ENCODE measurements at places on chromosomes 5 and 9.

DNA sequence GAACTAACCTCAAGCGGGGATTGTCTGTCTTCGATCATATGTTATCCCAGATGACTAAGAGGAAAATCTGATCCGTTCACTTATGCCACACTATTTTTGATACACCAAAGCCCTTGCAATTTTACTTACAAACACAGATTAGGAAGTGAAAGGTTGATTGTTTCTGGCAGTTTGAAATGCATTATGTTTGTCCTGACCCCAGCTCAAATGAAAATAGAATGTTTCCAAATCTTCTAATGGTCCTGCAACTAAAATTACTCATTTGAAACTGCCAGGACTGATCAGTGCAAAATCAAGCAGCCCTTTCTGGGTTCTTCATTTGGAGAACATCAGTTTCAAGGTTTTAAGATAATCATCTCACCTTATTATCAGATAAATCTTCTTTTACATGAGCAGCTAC is 696.7 kb upstream of the WWC1 start:
- no peak for DNase-seq

GRCh38 chr5:16856531-16856930 is 79.6 kb downstream of the MYO10 start:
- DNase-seq, result no peak

GRCh38 chr9:37892063-37892462 is 11.9 kb downstream of the SLC25A51 start:
- DNase-seq, result no peak

- DNase-seq, result peak; percentile 4
Observed at GRCh38 chr5:78050888-78051287, 243.6 kb downstream of the AP3B1 start.

GRCh38 chr9:842635-843426 is 1.3 kb downstream of the DMRT1 start:
- DNase-seq, result no peak

DNA sequence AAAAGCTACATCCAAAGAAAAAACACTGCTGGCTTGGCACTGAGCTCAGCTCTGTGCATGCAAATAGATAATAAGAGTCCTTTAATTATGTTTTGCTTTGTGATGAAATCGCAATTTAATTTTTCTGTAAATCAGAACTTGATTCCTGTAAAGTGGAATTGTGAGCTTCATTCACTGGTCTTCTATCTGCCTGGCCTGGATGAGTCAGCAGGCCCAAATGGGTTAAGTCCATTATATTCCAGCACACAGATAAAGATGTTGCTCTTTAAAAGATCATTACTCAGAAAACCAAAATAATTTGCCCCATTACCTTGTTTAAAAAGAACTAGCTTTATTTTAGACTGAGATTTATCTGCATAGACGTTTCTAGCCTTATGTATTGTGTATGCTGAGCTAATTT is 90.4 kb downstream of the CARTPT start:
- no peak for DNase-seq

- peak; percentile 56 for DNase-seq
Observed at GRCh38 chr9:7320139-7320538, 479.4 kb downstream of the DMAC1 start.

DNA sequence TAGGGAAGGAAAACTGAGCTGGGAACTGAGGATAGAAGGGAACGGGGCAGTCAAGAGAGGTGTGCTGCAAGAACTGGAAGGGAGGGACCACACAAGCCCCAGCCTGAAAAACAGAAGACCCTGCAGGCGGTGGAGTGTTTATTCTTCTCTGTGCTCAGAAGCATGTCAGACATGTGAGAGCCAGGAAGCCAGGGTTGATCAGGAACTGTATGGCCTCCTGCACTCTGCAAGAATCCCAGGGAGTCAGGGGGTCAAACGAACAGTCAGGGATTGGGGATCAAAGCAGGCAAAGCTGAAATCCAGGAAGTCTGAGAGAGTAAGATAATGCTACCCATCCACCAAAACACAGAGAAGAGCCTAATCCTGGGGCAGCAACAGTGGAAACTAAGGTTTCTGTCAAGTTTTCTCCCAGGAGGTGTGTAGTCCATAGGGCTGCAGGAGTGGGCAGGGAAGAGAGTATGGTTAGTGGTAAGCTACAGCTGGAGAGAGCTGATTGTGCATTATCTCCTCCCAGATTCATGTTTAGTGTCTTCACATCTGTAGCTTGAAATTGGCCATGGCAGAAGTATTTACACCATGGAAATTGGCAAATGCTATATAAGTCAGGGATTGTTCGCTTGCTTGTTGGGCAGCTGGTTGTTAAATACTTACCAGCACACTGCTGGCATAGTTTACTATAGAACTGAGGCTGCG is 115.4 kb upstream of the SLC44A1 start:
- no peak for DNase-seq

DNA sequence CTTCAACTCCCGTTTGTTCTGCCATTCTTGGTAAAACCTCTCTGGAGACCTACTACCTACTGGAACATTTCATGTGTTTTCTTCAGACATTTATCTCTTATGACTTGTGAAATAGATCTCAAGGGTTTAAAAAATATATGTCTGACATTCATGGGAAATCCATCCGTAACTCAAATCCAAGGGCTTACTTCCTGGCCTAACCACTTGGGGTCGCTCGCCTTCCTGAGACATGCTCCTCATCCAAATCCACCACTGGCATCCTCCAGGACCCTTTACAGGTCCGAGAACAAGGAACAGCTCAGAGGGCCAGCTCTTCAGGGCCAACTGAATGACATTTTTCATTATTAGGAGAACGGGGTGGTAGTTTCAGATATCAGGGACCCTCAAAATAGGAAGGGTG is 235.1 kb upstream of the TUT7 start:
- no peak for DNase-seq

GRCh38 chr5:10502130-10502529 is 60.5 kb downstream of the ROPN1L start:
- DNase-seq, result no peak

- DNase-seq, result no peak
Observed at GRCh38 chr9:105390871-105391270, 57.0 kb upstream of the FSD1L start.

GRCh38 chr9:69771775-69772418 is 12.1 kb upstream of the PTAR1 start:
- DNase-seq, result no peak

- no peak for DNase-seq
Observed at GRCh38 chr5:35383041-35383440, 152.8 kb upstream of the PRLR start.

GRCh38 chr9:134815435-134816214 is 65.0 kb upstream of the FCN2 start:
- no peak for DNase-seq

DNA sequence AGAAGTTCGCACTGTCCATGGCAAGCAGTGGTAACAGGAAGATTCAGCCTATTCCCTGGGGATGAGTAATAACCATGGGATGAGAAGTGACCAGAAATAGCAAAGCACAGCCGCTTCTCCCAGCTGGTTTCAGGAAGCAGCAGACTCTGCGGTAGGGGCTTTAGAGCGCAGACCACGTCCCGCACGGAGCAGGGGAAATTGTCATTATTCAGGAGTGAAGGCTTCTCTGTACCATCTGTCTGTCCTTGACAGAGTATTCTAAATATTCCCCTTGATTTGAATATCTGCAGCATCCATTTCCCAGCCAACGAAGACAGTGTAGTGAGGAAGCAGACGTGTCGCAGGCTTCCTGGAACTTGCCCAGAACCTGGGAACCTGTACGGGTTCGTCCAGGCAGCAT is 159.6 kb downstream of the NXNL2 start:
- DNase-seq, result peak; percentile 31

DNA sequence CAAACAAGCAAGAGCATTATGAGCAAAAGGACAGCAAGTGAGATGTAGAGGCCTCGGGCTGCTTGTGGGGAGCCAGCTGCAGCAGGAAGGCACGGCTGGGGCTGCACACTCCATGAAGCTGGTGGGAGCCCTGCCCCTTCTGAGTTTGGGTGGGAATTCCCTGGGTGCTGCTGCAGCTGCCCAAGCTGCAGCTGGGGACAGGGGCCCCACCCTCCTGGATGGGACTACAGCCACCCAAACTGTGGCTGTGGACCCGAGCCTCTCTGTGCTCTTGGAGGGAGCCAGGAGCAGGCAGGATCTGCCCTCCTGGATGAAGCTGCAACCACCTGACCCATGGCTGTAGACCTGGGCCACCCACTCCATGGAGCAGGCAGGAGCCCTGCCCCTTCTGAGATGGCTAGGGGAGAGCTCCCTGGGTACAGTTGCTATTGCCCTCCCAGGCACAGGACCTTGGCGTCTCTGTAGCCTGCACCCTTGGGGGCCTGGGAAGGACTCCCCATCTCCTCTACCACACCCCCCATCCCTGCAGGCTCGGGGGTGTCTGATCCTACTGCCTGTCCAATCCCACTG is 159.1 kb downstream of the ERCC6L2 start:
- no peak for DNase-seq

GRCh38 chr5:32020271-32020670 is 153.8 kb downstream of the GOLPH3 start:
- DNase-seq, result no peak

DNA sequence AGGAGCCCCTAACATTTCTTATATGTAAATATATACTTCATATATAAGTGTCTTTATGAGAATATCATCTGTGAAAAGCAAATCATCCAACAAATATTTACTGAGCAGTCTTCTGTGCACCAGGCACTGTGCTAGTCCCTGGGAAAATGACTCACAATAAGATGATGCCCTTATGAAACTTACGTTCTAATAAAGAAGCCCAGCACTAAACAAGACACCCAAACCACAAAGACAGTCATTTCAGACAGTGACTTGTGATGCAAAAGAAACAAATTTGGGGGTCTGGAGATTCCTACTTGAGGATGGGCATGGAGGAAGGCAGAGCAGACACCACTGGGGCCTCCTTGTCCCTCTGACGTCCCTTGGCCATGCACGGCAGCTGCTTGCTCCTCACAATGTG is 30.6 kb upstream of the PPP1R2B start:
- no peak for DNase-seq

- DNase-seq, result no peak
Observed at GRCh38 chr5:154244476-154244875, 53.9 kb downstream of the GALNT10 start.

- no peak for DNase-seq
Observed at GRCh38 chr5:67774786-67775185, 440.8 kb upstream of the PIK3R1 start.
